ENCODE measurements at places on chromosomes 7 and 10.

DNA sequence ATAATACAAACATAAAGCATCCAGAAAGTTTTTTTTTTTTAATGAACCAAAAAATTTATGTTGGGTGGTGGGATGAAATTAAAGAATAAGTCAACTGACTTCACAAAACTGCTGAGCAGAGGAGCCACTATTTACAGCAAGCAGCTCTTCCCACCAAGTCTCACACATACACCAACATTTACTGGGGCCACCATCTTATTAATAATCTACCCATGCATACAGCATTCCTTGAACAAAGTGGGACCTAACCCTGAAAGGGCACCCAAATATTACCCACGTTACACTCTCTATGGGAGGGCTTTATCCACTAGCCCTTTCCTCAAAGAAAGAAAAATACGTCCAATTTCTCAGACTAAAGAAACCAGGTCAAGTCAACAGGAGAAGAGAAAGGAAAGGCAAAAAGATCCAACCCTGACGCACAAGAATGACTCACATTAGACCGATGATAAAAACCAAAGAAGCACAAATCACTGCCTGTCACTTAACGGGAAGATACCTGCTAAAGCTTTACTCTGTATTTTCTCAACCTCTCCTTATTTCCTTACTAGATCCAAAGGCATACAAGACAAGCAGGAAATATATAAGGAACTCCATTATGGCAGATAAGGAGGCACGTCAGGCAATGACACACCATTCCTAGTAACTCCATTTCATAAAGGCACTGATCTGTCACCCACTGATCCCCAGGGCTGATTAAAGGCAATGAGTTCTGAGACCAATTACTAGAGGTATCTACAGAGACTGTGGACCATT is 141.8 kb upstream of the ASAH2 start:
- no peak for DNase-seq

DNA sequence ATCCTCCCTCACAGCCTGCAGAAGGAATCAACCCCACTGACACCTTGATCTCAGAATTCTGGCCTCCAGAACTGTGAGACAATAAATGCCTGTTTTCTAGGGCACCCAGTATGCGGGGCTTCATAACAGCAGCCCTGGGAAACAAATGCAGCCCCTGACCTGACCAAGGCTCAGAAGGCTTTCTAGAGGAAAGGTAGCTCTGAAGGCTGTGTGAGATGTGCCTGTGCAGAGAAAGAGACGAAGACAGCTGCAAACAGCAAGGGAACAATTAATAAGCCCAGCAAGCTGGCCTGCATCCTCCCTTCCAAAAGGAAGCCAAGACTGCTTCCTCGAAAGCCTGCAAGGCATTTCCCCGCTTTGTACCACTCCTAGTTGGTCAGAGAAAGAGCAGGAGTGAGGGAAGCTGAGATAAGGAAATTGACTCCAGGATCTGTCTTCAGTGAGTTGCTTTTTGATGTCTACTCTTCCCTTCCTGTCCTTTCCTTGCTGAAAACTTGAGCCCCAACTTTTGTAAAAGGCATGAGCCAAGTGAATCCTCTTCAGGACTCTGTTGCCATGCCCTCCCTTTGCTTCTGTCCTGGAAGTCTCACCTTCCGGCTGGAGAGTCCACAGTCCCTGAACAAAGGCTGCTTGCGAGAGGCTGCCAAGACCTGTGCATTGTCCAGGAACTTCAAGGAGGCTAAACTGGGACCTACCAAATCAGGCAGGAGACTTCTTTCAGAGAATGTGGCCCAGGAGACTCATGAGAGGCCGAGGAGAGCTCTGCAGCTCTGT is 71.2 kb upstream of the ARID5B start:
- DNase-seq: no peak

GRCh38 chr7:1537535-1538412 is 7.3 kb downstream of the MAFK start:
- DNase-seq: no peak

DNA sequence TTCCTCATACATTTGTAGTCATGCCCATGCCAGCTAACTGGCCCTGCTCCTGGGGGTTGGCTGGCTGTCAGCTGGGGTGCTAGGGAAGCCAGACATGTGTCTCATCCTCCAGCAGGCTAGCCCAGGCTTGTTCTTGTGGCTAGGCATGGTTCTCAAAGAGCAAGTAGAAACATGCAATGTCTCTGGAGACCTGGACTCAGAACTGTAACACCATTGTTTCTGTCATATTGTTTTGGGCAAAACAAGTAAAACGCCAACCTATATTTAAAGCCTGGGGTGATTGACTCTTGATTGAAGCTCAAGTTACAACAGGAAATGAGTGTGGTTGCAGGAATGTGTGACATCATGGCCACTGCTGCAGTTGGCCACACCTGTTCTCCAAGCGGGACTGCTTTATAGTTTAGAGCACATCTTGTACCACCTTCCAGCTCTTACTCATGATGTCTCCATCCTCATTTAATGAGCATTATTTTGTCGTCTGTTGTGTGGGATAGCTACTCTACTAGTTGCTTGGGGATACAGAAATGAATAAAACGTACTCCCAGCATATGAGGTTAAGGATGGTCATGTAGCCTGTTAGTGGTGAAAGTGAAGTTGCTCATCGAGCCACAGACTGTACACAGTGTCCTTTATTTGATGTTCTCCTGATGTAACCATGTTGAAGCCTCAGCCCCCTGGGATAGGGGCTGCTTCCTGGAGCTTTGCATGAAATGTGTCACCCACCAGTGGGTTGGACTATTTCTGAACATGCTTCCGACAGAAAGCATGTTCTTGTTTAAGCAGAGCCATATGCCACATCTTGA is 168.4 kb downstream of the SORCS3 start:
- no peak for DNase-seq

- DNase-seq: no peak
Measured at GRCh38 chr10:122168598-122169394, 102.3 kb upstream of the BTBD16 start.

GRCh38 chr7:141268614-141269013 is 194.8 kb downstream of the TMEM178B start:
- DNase-seq: no peak

DNA sequence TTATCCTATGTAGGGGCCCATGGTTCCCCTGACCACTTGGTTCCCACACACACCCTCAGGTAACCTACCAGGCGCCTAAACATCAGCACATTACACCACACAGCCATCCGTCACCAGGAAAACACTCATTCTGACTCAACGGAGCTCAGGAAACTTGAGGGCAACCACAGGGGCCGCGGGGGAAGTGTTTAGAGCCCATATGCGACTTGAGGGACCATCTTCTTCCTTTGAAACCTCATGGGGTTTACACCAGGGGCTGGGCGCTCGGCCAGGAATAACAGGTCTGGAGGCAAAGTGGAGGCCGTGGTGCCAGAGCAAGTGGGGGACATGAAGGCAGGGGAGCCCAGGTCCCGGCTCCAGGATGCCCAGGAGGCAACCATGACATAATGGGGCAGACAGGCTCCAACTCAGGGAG is 1.5 kb downstream of the STX1A start:
- no peak for DNase-seq

- no peak for DNase-seq
Measured at GRCh38 chr10:62081341-62082270, 180.1 kb downstream of the ARID5B start.

- DNase-seq: no peak
Measured at GRCh38 chr10:101892782-101893391, 49.3 kb upstream of the KCNIP2 start.

GRCh38 chr7:44973610-44974401 is 5.0 kb downstream of the MYO1G start:
- DNase-seq: no peak

- no peak for DNase-seq
Measured at GRCh38 chr7:108417926-108418325, 38.3 kb downstream of the NRCAM start.

DNA sequence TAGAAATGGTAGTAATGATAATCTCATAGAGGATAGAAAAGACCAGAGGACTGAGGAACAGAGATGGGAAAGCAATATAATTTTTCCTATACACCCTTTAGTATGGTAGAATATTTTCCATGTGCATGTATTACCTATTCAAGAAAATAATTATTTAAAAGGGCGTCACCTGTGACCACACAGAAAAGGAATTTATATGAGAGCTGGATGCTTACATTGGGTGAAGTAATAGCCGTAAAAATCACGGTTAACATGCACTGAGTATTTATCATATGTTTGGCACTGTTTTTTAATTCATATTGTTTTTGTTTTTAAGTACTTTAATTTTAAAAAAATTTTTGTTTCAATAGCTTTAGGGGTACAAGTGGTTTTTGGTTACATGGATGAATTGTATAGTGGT is 195.1 kb downstream of the IPMK start:
- DNase-seq: no peak

- DNase-seq: no peak
Measured at GRCh38 chr7:152424348-152425108, 11.3 kb downstream of the KMT2C start.

DNA sequence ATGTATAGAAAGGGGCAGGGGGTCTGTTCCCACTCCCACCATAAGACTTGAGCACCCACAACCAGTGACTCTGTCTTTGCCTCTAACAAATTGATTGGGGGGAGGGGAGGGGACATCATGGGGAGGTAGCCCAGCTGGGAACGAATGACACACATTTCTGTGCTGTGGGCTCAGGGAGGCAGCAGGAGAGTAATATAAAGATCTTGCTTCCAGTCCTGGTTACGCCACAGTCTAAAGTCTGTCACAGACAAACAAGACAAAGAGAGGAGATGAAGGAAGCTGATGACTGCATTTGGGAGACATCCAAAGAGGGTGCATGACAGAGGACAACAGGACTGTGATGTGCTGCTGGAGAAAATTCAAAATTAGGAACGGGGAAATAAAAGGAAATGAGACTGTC is 153.9 kb downstream of the ACTR3B start:
- no peak for DNase-seq

DNA sequence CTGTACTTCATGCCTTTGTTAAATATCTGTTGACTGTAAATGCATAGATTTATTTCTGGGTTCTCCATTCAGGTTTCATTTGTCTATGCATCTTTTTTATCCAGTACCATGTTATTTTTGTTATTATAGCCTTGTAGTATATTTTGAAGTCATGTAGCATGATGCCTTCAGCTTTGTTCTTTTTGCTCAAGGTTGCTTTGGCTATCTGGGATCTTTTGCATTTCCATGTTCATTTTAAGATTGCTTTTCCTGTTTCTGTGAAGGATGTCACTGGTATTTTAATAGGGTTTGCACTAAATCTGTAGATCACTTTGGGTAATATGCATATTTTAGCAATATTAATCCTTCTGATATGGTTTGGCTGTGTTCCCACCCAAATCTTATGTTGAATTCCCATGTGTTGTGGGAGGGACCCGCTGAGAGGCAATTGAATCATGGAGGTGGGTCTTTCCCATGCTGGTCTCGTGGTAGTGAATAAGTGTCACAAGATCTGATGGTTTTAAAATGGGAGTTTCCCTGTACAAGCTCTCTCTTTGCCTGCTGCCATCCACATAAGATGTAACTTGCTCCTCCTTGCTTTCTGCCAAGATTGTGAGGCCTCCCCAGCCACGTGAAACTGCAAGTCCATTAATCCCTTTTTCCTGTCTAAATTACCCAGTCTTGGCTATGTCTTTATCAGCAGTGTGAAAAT is 302.8 kb upstream of the SEMA3C start:
- DNase-seq: no peak

- DNase-seq: no peak
Measured at GRCh38 chr10:129963641-129964501, at the start of gene EBF3. EBF3 (minus strand) TSS chr10:129964274; CDS start chr10:129963768, 506 bp downstream.

DNA sequence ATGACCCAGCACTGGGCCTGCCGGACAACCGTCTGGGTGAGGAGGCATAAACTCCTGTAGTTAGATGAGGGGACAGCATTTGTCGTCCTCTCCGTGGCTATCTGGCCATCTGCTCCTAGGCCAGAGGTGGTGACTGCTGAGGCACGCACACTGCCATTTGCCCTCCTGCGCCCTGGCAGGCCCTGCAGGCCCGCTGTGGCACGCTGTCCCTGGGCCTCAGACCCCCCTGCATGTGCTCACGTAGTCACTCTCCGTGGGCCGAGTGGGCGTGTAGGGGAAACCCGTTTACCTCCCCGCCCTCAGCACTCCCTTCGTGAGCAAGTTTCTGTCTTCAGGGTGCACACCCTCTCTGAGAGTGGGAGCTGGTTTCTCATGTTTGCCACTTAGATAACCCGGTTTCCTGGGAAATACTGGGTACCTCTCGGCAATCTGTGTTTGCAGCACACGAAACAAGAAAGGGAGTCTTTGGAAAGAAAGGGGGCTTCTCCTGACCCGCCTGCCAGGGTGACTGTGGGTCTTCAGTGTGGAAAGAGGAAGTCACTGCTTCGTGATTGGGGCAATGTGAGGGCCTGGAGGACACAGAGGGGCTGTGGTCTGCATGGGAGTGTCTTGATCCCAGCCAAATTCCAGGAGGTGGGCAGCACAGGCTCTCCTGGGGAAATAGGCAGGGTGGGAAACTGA is 10.8 kb downstream of the ADAMTS14 start:
- DNase-seq: no peak

DNA sequence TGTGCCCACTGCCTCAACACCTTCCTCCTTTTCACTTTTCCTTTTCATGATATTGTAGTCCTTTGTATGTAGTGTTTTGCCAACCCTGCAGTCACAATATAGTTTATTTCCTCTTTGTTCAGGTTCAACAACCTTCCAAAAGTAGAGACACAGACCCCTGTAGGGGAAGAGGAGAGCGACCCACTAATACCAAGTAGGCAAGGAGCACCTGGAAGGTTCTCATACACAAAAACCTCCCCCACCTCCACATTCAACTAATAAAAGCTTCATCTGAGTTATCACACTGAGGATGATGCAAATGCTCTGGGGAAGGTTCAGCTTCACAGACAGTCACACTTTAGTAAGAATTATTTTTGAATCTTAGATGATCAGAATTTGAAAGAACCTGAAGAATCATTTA is 41.6 kb downstream of the PIK3AP1 start:
- no peak for DNase-seq
